RWPE2 (cell line): ENCODE measurements at places on chromosomes 3 and 15.

DNA sequence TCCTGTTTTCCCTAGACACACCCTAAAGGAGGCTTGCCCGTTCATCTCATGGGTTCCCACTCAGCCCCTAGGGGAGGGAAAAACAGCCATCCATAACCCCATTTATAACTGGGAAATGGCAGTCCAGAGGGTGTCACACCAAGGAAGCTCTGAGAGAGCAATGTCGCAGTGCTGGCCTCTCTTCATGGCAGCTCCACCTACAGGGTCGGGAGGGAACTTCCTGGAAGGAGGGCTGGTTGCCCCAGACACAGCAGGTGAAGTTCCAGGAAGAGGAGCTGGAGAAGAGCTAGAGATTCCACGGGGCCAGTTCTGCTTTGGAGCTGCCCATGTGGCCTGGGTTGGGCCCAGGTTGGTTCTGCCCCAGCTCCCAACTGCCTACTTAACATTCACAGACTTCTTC, 22.3 kb upstream of the LINGO1 start:
- DNase-seq, result no peak

DNA sequence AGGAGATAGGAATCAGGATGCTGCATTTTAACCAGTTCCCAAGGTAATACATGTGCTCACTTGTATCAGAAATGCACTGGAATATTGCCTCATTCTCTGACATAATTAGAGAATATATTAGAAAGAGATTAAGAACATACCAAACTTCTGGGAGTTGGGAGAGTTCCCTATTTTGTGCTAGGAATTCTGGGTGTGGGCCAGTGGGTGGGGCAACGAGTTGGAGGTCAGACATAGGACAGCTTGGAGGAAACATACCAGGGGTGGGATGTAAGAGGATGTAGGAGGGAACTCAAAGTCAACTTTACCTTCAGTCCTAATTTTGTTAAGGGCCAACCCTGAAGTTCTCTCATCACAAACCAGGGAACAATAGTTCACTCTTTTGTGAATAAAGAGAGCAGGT, 83.6 kb downstream of the SLC7A14 start:
- no peak for DNase-seq

- DNase-seq, result peak; percentile 66
Observed at GRCh38 chr3:149390772-149391212, 13.3 kb upstream of the TM4SF1 start.

DNA sequence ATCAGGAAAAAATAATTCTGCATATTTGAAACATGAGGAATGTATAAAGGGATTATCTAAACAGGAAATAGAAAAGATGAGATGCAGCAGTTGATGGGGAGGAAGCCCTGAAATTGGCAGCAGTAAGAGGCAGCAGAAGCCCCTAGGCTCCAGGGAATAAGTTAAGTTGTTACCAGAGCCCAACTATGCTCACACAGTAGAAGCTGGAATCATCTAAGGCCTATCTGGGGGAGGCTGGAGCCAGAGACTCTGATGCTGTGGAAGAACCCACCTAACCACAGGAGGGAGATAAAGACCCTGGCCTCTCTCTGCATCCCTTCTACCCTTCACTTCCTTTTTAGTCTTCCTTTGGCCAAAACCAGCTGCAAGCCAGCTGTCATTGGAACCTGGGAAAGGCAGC, 519.7 kb downstream of the DIPK2A start:
- DNase-seq, result no peak

- DNase-seq, result no peak
Observed at GRCh38 chr3:102511168-102511567, 76.4 kb downstream of the ZPLD1 start.

DNA sequence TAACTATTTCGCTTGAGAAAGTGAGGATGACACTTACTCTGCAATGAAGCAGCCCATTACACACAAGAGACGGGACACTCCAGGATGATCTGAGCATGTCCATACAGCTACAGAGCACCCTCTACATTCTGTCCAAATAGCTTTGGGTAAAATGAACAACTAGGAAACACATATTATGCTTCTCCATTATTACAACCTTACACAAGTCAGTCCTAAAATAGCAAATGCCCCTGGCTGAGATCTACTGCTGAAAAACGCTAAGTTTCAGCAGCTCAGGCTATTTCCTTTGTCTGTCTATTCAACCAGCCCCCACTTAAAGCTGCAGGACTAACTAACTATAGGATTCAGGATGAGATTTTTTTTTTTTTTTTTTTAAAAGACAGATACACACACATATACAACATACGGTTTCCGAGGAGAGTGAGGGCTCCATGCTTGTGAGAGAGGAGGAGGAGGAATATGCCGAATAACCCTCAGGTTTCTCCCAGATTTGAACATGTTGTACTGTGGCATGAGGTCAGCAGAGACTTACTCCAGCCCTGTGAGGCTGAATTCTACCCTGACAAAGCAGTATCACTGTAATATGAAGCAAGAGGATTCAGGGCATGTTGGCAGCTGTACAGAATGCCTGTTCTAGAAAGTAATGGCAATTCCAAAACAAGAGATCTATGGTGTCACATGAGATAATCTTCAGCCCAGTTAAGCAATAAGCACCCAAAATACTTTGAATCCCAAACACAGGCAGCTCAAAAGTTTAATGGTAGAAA, 117.3 kb upstream of the PLXND1 start:
- DNase-seq, result no peak

DNA sequence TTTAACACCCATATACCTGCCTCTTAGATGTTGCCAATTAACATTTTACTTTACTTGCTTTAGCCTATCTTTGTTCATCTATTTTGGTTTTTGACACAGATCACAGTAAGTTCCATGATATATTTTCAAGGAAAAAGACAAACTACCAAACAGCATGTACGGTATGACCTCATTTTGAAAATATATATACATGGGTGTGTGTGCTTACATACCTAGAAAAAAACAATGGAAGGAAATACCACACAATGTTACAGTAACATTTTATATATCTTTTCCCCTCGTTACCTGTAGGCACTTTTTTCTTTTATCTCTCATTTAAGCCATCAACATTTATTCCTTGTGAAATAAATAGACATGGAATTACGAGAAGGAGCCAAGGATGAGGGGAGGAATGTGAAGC, 170.0 kb downstream of the FOXP1 start:
- no peak for DNase-seq

DNA sequence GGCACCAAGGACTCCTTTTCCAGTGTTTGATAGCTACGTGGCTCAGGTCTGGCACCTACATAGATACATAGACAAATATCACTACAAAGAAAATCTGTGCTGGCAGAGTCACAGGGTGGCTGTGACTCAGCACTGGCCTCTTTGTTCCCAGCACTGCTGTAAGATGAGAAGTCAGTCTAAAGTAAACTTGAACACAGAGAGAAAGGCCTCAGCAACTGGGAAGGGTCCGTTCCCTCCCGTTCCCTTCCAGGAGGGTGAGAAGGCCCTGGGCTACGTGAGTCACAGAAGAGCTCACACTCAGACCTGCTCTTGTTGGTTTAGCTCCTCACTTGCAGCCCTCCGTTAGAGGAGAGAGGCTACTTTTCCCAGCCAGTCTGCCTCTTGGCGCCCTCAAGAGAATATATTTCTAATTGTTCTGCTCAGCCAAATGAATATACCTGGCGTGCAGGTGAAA, 23.1 kb downstream of the ANXA2 start:
- DNase-seq, result peak; percentile 99

- DNase-seq, result no peak
Observed at GRCh38 chr3:115836944-115837343, 213.6 kb downstream of the GAP43 start.

- DNase-seq, result no peak
Observed at GRCh38 chr15:67322481-67322880, 67.9 kb downstream of the IQCH start.

DNA sequence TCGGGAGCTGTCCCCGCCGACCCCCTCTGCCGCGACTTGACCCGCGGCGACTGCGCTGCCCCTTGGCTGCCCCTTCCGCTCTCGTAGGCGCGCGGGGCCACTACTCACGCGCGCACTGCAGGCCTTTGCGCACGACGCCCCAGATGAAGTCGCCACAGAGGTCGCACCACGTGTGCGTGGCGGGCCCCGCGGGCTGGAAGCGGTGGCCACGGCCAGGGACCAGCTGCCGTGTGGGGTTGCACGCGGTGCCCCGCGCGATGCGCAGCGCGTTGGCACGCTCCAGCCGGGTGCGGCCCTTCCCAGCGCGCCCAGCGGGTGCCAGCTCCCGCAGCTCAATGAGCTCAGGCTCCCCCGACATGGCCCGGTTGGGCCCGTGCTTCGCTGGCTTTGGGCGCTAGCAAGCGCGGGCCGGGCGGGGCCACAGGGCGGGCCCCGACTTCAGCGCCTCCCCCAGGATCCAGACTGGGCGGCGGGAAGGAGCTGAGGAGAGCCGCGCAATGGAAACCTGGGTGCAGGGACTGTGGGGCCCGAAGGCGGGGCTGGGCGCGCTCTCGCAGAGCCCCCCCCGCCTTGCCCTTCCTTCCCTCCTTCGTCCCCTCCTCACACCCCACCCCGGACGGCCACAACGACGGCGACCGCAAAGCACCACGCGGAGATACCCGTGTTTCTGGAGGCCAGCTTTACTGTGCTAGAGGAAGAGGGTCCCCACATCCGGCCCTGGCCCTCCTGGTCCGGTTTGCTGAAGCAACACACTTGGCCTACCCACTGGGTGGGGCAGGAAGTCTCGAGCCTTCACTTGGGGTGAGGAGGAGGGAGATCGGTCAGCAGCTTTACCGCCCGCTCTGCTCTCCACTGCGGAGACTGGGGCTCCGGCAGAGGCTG, at the start of gene RASSF1:
Gene RASSF1 (minus strand): TSS at position 389 of the 882 bp plus-strand sequence. CDS start 31 bp downstream, at position 358.
- DNase-seq, result no peak
